Cortex of kidney (tissue), 1 donor: ENCODE measurements at places on chromosomes 13 and 19.

GRCh38 chr19:29674374-29675119, 9.3 kb downstream of the PLEKHF1 start:
- DNase-seq, result no peak

GRCh38 chr19:39498798-39499642, at the start of gene DLL3:
TSS of gene DLL3 (plus strand) at chr19:39498947. CDS start at chr19:39498975, 28 bp downstream.
- no peak for DNase-seq

- DNase-seq, result no peak
Measured at GRCh38 chr19:58514564-58515022, 2.8 kb upstream of the SLC27A5 start.

DNA sequence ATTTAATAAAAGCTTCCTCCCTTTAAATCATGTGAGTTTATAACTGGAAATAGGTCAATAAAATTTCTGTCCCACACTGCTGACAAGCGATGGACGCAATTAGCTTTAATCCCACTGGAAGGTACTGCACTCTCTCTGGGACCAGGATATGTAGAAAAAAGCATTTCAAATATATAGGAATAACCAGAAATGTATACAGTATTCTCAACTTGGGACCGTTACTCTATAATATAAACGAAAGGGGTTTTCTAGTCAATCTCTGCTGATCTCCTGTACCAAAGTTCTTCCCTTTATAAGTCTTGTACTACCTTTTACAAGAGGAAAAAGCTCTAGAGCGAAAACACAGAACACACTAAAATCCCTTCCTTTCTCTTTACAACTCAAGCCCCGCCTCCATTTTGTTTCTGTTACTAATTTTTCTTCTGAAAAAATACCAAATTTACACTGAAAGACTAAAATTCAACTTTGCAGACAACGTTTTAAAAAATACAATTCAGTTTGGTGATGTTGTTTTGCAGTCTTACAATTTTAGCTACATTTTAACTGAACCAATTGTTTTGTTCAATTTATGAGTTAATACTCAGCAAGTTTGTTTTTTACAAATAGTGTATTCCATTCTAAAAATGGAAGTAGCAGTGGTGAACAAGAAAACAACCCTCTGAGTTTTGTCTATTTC, 1.7 kb upstream of the USPL1 start:
- no peak for DNase-seq

- no peak for DNase-seq
Measured at GRCh38 chr19:47492137-47492533, 8.1 kb upstream of the KPTN start.

DNA sequence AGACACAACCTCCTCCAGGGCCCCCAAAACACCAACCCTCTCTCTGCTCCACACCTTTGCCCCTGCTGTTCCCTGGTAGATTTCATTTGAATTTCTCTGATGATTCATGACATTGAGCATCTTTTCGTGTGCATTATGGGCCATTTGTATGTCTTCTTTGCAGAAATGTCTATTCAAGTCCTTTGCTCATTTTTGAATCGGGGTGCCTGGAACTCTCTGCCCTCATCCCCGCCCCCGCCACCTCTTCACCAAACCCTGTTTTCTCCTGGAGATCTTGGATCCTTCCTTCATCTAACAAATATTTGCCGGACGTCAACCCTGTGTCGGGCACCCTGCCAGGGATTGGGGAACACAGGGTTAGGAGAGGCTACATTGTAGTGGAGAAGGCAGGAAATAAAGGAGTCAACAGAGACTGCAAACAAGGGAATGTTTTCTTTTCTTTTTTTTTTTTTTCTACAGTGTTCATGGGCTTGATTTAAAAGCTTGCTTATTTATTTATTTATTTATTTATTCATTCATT, 25.5 kb upstream of the SLC1A5 start:
- no peak for DNase-seq

DNA sequence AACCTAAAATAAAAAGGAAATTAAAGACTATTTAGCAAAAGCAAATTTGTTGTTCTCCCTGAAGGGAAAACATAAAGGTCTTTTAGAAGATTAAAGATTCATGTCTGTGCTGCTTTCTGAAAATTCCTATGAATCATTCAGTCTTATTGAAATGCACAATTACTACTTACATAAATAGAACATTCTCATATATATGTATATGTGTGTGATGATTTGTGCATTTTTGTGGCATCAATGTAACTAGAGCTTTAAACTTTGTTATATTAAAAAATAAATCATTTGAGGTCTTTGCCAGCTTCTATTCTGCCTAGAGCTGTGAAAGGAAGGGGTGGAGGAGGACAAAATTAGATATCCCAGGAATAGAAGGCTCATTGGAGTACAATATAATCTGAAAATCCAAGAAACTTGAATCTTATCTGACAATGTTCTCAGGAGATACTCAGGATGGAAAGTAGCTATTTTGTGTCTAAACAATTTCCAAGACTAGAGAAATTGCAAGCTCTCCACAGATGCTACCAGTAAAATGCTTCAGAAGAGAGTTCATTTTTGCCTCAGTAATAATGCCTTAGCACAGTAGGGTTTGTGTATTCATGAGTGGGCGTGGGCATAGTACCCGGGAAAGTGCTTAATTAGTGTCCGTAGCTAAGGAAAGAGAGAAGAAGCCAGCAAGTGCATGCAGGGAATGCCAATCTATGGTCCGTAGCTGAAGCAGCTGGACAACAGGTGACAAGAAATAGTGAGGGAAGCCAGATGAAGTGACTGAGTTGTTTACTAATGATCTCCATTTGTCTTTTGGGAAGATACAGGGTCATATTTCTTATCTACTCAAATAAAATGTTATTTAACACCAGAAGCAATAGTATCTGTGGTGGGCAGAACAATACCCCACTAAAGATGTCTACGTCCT, 395.5 kb upstream of the NBEA start:
- no peak for DNase-seq
